Breast epithelium (tissue), 4 donors: ENCODE measurements at places on chromosomes 5 and 9.

GRCh38 chr5:94524841-94525697 lies 93.3 kb downstream of the KIAA0825 start:
- no peak for DNase-seq

DNA sequence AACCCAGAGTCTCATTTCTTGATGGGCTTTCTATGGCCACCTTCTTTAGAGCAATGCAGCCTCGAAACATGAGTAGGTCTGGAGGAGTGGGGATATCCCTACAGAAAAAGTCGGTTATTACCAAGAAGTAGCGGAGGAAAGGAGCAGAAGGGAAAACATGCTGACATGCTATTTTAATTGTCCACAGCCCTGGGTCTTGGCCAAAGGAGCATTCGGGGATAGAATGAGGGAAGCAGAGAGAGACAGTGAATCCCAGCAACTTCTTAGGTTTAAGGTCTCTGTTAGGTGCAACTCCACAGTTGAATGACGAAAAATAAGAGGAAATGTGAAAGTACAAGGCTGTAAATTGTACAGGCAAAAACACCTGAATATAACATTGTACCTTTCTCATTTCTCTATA lies 506.7 kb upstream of the CDH18 start:
- DNase-seq: no peak

DNA sequence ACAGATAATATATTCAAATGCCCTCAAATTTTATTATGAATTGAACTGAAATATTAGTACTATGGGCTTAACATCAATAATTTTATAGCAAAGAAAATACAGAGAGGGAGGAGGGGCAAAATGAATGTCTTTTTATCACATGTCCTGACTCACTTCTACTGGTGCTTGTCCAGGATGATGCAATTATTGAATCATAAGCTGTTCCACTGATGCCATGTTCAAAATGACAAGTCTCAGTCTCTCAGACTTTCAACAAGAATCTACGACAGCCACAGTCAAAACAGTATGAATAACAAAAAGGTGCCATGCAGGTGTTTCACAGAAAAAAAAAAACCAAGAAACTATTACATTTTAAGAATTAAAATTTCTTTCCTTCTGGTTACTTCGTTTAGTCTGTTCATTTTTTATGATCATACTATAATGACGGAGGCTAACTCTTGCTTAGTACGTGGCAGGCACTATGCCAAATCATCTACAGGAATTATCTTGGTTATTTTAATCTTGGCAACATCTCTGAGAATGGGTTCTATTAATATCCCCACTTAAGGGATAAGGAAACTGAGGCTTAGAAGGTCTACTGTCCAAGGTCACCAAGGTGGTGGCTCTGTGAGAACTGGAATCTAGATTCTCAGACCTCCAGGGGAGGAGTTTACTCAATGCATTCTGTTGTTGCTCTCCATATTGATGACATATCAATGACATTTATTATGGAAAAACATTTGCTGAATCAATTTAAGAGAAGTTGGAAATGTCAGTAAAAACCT lies 61.5 kb downstream of the NR3C1 start:
- DNase-seq: no peak

- peak; percentile 82 for DNase-seq
Observed at GRCh38 chr5:1555011-1555807, 31.4 kb upstream of the LPCAT1 start.

DNA sequence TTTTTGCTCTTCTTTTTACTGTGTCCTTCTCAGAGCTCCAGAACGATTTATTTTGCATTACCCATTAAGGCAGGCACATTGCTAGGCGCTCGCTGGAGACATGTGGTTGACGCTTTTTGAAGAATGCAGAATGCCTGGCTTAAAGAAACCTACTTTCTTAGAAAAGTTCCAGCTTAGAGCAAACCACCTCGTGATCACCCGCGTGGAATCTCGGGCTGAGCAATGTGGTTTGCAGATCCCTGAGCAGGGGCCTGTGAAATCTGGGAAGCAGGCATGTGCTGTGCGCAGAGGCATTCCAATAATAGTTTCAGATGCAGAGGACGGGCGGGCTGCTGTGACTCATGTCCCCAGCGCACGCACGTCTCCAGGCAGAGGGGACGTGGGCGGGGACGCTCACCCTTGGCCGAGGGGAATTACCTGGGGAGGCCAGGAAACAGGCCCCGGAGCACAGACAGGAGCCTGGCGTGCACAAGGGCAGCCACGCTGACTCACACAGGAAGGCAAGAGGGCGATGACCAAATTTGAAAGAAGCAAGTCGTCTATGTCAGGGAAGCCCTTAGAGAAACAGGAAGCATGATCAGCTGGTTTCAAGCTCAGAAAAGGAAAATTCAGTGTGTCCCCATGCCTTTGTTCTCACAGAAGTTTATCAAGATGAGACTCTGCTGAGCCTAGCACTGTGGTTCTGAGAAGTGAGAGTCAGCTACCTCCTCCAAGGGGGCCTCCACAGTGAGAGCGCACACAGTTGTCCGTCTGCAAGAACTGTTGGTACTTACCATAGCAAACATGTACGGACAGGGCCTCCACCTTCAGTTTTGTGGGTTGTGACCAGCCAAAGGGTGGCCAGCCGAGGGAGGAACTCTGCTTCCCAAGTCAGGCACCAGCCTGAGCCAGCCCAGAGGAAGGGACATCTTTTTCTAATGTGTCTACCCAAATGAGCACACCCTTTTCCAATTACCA lies 218.6 kb downstream of the PIK3R1 start:
- peak; percentile 82 for DNase-seq

DNA sequence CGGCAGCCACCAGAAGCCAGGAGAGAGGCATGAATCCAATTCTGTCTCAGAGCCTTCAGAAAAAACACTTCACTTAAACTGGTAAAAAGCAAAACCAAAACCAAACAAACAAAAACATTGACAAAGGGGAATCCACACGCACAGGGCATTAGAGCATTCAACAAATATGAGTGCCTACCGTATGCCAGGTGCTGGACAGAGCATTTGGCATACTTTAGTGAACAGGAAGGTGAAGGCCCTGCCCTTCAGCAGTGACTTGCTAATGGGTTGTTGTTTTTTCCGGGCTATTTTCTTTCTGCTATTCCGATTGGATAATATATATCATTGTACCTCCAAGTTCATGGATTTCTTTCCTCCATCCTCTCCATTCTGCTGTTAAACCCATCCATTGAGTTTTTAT lies 71.7 kb upstream of the RUFY1 start:
- no peak for DNase-seq

- DNase-seq: no peak
Observed at GRCh38 chr9:106731910-106732309, 131.1 kb upstream of the ZNF462 start.

DNA sequence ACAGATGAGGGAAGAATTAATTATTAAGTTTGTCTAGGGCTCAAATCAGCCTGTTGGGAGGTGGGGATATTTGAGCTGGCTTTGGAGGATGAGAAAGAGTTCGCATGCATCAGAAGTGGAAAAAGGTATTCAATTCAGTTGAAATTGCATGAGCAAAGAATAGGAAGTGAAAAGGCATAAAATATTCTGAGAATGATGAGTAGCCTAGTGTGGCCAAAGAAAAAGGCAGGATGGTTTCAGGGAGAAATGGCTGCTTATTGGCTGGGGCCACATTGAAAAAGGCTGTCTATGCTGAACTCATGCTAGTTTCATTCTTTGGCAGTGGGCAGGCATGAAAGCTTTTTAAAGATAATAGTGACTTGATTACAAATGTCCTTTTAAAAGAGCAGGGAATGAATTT lies 235.4 kb upstream of the RIOK2 start:
- DNase-seq: no peak

DNA sequence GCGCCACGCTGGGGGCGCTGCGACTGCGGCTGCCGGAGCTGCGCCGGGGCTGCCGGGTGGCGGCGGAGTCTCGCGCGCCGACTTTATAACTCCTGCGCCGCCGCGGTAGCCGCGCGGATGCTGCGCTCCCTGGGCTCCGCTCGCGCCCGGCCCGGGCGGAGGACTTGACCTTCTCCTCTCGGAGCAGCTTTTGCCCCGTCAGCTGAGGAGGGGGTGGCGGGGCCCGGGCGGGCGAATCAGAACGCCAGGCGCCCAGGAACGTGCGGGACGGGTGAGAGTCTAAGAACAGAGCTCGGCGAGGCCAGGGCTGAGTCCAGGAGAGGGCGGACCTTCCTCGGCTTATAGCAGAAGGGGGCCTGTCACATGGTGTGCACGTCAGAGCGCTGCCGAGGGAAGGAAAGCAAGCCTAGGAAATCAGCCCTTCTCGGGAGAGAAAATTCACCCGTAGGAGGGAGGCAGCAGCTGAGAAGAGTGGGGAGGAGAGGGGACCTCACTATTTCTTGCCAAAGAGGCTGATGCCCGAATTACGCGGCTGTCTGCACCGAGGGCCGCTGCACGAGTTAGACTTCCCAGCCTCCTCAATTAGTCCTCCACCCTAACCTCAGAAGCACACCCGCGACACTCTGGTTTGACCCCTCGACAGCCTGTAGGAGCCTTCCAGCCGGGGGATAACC lies at the start of gene FOXD1:
Gene FOXD1 (minus strand): TSS at position 315 of the 674 bp plus-strand sequence. CDS start 415 bp downstream, outside the sequence.
- DNase-seq: no peak

DNA sequence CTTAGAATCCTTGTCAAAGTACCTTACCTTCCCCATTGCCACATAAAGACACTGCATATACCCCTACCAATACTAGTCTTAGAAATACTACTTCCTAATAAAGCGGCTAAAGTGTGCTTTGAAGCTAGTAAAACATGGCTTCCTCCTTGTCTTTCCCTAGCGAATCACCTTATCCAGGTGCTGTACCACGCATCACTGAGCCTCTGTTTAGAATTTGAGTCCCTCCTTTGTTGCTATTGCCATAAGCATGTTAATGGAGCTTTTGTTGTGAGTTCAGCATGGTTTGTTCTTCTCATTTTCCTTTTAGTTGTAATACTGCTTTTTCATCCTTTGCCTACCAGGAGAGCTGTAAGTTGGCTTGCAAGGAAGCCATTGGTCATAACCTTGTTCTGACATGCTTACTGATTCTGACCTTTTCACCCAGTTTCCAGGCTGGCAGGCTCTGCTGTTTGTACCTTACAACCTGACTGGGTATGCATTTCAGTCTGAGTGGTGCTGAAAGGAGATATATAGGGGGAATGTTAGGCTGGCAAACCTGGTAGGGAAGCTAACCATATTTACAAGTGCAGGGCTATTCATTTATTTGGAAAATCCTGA lies 49.8 kb downstream of the LMNB1 start:
- no peak for DNase-seq

DNA sequence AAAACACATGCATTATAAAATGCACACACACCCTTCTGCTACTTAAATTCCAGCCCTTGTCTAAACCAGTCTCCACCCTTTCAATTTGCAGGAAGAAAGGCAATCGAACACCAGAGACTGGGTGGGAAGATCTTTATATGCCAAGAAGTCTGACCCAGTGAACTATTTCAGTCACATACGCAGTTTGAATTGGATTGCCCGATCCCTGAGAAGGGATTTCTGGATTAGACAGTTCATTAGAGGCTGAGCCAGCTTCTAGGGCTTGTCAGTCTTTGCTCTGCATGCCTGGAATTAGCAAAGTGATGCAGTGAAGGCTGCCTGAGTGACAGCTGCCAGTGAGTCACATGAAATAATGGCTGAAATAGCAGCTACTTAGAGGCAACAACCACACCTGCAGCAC lies 159.9 kb downstream of the PPP2R2B start:
- DNase-seq: no peak

- DNase-seq: no peak
Observed at GRCh38 chr5:117649821-117650220, 1075.2 kb upstream of the SEMA6A start.

DNA sequence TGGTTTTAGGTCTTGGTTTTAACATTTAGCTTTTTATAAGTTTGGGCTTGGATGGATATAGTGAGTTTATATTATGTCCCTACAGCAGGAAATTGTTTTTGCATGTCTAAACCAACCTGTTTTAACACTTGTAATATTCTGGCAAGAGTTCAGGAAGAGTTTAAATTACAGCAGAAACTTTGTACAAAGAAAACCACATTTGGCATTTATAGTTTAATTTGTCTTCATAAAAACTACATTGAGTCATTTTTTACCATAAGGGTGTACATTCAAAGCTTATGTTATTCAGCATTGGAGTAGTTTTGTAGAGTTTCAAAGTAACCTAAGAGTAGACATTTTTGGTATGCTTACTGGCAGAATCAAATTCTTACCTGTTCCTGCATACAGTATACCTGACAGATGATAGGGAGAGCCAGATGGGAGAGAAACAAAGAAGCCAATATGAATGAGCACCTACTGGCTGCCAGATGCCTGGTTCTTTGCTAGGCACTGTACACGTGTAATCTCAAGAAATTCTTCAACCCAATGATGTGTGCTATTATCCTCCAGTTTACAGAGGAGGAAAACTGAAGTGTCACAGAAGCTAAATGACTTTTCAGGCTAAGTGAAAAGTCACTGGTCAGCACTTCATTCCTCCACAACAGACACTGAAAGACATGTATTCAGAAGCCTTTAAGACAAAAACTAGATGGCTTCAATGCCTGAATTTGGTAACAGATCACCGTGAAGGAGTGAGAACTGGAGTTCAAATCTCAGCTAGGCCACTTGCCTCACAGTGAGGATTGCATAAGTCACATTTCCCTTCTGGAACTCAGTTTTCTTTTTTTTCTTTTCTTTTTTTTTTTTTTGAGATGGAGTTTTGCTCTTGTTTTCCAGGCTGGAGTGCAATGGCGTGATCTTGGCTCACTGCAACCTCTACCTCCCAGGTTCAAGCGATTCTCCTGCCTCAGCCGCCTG lies 25.9 kb upstream of the ECM2 start:
- DNase-seq: no peak

GRCh38 chr9:133759946-133760345 lies 21.8 kb upstream of the SARDH start:
- DNase-seq: no peak

GRCh38 chr5:149754172-149754880 lies 24.2 kb downstream of the PPARGC1B start:
- DNase-seq: no peak

DNA sequence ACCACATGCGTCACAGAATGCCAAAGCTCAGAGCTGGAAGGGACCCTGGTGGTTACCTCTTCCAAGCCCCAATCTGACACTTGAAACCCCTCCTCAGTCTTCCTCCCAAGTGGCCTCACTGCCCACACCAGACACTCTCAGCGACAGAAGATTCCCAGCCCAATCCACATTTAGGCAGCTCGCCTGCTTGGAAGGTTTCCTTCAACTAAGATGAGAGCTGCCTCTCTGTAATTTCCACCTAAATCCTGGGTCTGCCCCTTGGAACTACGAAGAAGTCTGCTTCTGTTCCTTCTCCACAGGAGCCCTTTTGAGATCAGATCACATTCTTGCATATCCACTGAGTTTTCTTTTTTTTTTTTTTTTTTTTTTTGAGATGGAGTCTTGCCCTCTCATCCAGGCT lies 83.7 kb downstream of the PAX5 start:
- no peak for DNase-seq

- no peak for DNase-seq
Observed at GRCh38 chr5:167743695-167744464, 547.6 kb upstream of the WWC1 start.

- no peak for DNase-seq
Observed at GRCh38 chr5:141889282-141889871, 11.2 kb upstream of the PCDH1 start.

- no peak for DNase-seq
Observed at GRCh38 chr9:18745710-18746109, 271.8 kb downstream of the ADAMTSL1 start.
